ENCODE measurements at places on chromosomes 5 and 9. TPM values are rescaled to one million over a fixed set of nuclear protein-coding genes. Genes with fewer than 3 reads are reported as not detected.

GRCh38 chr5:117271656-117272055 is 697.0 kb upstream of the SEMA6A start:
- no peak for DNase-seq

- no peak for DNase-seq
Measured at GRCh38 chr5:34622098-34622400, 34.1 kb upstream of the RAI14 start.

GRCh38 chr5:133348406-133348805 is 263.9 kb downstream of the FSTL4 start:
- DNase-seq, result no peak

GRCh38 chr5:135497971-135498636 is 37.7 kb downstream of the NEUROG1 start:
- DNase-seq, result no peak

The IDNK gene
- 39.2 TPM for polyA plus RNA-seq
